ENCODE measurements at places on chromosomes 1 and 21.

GRCh38 chr1:247286134-247286670 is 30.3 kb downstream of the VN1R5 start:
- no peak for DNase-seq
- no peaks in the 10 kb centered on the region for H3K27me3 ChIP-seq

- no peak overlapping the region for H3K4me3 ChIP-seq
- no peaks in the 10 kb centered on the region for H3K36me3 ChIP-seq
- DNase-seq: no peak
- no peaks in the 10 kb centered on the region for H3K4me1 ChIP-seq
- no peaks in the 10 kb centered on the region for H3K27me3 ChIP-seq
Observed at GRCh38 chr1:58434181-58434580, 112.3 kb downstream of the OMA1 start.

GRCh38 chr1:167418391-167418790 is 99.9 kb downstream of the CD247 start:
- no peaks in the 10 kb centered on the region for H3K27me3 ChIP-seq
- H3K36me3 ChIP-seq: no peaks in the 10 kb centered on the region
- no peak overlapping the region for H3K27ac ChIP-seq
- H3K4me3 ChIP-seq: no peak overlapping the region
- H3K4me1 ChIP-seq: no peaks in the 10 kb centered on the region
- no peak for DNase-seq

DNA sequence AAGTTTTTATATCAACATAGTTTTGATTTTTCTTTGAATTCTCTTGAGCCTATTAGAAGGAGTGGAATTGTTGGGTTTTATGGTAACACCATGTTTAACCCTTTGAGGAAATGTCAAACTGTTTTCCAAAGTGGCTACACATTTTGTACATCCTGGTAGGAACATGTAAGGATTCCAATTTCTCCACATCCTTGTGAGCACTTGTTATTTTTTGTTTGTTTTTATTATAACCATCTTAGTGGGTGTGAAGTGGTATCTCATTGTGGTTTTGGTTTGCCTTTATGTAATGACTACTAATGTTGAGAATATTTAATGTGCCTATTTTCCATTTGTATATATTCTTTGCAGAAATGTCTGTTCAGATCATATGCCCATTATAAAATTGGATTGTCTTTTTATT is 120.5 kb downstream of the FGGY start:
- no peaks in the 10 kb centered on the region for H3K36me3 ChIP-seq
- no peak overlapping the region for H3K27ac ChIP-seq
- peaks cover 11% of the 10 kb centered on the region for H3K4me1 ChIP-seq
- DNase-seq: no peak
- no peaks in the 10 kb centered on the region for H3K27me3 ChIP-seq

DNA sequence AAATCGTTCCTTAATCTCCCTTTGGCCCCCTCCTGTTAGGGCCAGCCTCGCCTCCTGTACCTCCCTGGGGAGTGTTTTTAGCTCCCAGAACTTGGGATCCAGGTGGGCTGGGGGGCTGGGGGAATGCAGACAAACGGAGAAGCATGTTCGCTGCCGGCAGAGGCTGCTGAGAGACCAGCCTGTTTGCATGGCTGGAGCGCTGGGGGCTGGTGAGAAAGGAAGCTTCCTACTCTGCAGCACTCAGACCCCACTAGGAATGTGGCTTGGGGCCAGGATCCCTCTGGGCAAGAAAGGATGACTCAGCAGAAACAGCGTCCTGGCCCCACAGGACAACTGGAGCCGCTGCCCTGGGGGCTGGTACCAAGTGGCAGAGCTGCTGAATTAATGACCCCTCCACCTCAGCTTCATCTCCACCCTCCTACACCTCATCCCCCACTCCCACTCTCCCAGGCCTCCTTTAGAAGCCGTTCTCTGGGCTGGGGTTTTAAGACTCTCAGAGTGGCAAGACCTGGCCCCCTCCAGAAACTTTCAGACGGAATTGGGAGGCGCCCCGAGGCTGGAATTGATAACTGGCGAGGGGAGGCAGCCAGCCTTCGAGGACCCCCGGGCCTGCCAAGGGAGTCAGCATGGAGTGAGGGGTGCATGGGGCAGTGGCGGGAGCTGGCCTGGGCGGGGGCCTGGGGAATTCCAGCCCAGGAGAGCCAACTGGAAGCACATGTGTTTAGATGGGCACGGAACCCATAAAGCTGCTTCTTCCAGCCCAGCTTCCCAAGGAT is 28.5 kb upstream of the EPS8L3 start:
- H3K36me3 ChIP-seq: no peaks in the 10 kb centered on the region
- H3K4me3 ChIP-seq: no peak overlapping the region
- no peak overlapping the region for H3K27ac ChIP-seq
- peaks cover 30% of the 10 kb centered on the region for H3K4me1 ChIP-seq

GRCh38 chr1:191206513-191207207 is 729.0 kb upstream of the BRINP3 start:
- DNase-seq: no peak
- no peaks in the 10 kb centered on the region for H3K4me1 ChIP-seq
- no peak overlapping the region for H3K27ac ChIP-seq
- no peak overlapping the region for H3K4me3 ChIP-seq

GRCh38 chr1:188372821-188373220 is 1544.1 kb downstream of the PLA2G4A start:
- no peak overlapping the region for H3K4me3 ChIP-seq
- DNase-seq: no peak
- no peaks in the 10 kb centered on the region for H3K36me3 ChIP-seq
- peaks cover under 1% of the 10 kb centered on the region for H3K4me1 ChIP-seq
- no peak overlapping the region for H3K27ac ChIP-seq
- H3K27me3 ChIP-seq: no peaks in the 10 kb centered on the region

- no peak for DNase-seq
- no peaks in the 10 kb centered on the region for H3K4me1 ChIP-seq
- H3K4me3 ChIP-seq: no peak overlapping the region
Observed at GRCh38 chr1:218850367-218850766, 323.3 kb upstream of the LYPLAL1 start.

DNA sequence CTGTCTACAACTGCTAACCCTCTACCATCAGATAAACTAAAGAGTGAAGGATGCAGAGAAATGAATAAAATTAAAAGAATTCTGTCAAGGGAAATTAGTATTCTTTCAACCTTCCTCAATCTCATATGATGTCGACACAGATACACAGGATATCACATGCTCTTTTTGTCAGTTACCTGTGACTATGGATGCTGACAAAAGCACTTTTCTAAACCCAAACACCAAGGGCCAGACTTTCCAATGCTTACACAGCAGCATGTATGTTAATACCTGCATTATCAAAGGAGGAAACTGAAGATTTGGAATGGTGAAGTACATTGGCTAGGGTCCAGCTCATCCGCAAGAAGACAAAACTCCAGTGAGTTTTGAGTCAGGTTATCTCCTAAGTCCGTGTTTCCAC is 294.0 kb downstream of the SMYD3 start:
- H3K4me1 ChIP-seq: no peaks in the 10 kb centered on the region
- H3K36me3 ChIP-seq: no peaks in the 10 kb centered on the region
- no peak for DNase-seq
- no peak overlapping the region for H3K4me3 ChIP-seq
- no peaks in the 10 kb centered on the region for H3K27me3 ChIP-seq

DNA sequence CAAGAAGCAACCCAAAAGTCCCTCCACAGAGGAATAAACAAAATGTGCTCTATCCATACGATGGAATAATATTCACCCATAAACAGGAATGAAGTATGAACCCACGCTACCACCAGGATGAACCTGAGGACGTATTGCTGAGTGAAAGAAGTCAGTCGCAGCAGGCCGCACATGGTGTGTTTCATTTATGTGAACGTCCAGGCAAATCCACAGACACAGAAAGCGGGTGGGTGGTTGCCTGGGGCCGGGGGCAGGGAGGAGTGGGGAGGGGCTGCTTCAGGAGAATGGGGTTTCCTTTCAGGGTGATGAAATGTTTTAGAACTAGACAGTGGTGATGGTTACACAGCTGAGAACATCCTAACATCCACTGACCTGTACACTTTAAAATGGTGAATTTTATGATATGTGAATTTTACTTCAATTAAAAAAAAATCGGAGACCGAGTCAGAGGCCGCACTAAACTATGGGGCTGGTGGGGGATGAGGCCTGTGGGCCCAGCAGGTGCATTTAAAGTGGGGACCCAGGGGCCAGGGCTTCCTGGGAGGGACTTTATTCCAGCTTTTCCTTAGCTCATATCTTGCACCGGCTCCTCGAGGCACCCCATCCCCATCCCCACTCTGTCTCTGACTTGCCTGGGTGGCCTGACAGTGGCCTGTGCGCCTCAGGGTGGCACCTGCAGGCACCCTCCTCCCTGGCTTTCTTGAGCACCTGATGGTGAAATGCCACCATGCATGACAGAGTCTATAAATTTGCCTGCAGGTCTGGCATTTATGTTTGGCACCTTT is 392.6 kb upstream of the VAMP3 start:
- no peak overlapping the region for H3K27ac ChIP-seq
- H3K27me3 ChIP-seq: no peaks in the 10 kb centered on the region
- no peak overlapping the region for H3K4me3 ChIP-seq
- no peak for DNase-seq
- H3K4me1 ChIP-seq: no peaks in the 10 kb centered on the region

DNA sequence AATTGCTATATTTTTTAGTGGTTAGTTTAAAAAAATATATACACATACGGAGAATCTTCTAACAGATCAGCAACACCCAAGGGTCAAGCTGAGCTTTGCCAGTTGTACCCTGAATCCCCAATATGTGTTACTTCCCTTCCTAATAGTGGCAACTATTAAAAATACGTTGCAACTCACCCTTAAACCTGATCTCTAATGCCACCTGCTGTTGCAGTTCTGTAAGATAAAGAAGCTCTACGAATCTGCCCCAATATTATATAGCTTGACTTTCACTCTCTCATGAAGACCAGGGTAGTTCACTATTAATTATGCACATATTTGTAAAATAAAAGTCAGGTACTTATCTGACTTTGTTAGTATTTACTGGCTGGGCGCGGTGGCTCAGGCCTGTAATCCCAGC is 58.4 kb downstream of the ASH1L start:
- H3K36me3 ChIP-seq: no peaks in the 10 kb centered on the region
- no peaks in the 10 kb centered on the region for H3K27me3 ChIP-seq
- peaks cover 22% of the 10 kb centered on the region for H3K4me1 ChIP-seq

- no peaks in the 10 kb centered on the region for H3K4me1 ChIP-seq
- no peak overlapping the region for H3K4me3 ChIP-seq
- no peak overlapping the region for H3K27ac ChIP-seq
- no peaks in the 10 kb centered on the region for H3K27me3 ChIP-seq
Observed at GRCh38 chr21:35995522-35996088, 64.7 kb downstream of the SETD4 start.

DNA sequence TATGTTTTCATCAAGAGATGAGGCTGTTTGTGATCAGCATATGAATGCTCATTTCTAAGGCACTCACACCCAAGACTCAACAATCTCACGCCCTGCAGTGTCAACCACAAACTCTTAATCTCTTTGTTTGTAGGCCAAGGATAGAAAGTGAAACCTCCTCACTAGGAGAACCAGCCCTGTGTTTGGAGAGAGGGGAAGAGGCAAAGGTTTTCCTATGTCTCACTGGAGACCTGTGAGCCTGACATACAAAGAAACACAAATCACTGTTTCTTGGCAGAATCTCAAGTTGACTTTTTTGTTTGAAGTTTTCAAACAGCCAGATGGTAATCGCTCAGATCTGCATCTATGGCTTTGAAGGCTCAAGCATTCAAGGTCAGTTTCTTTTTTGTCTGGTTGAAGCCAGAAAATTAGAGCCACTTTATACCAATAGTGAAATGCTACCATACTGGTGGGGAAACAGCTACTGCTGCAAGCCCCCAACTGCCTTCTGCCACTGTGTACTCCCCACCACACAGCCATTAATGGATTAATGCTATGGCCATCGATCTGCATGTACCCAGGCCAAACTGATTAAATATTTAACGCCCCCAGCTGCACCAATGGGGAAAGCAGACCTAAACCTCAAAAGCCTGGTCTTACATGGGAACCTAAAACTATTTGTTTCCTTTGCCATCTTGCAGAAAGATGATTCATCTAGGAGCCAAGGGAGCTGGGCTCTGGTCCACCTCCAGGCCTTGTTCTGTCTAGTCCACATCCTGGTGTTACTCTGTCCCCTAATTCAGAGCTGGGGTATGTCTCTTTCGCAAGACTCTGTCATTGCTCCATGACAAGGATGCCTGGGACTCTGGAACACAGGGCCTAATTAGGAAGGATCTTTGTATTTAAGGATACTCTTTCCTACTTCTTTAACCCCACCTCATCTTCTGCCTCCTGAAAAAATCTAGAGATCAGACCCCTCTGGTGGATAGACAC is 16.3 kb downstream of the PDZK1 start:
- H3K27me3 ChIP-seq: no peaks in the 10 kb centered on the region
- H3K27ac ChIP-seq: no peak overlapping the region
- H3K4me1 ChIP-seq: no peaks in the 10 kb centered on the region
- no peak overlapping the region for H3K4me3 ChIP-seq

DNA sequence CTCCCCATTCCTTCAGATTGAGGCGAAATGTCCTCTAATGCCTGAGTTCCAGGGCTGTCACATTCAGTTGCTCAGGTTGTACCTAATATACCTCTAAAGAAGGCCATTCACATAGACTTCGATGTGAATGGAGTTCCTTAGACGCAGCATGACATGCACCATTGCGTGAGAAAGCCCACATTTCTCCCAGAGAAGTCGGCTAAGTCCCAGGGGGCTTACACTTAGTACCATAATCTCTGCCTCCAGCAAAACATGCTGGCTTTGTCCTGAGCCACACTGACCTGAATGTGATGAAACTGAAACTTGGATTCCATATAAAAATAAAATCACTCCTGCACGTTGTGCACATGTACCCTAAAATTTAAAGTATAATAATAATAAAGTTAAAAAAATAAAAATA is 23.2 kb upstream of the SLC2A1 start:
- no peak overlapping the region for H3K4me3 ChIP-seq
- no peak overlapping the region for H3K27ac ChIP-seq

DNA sequence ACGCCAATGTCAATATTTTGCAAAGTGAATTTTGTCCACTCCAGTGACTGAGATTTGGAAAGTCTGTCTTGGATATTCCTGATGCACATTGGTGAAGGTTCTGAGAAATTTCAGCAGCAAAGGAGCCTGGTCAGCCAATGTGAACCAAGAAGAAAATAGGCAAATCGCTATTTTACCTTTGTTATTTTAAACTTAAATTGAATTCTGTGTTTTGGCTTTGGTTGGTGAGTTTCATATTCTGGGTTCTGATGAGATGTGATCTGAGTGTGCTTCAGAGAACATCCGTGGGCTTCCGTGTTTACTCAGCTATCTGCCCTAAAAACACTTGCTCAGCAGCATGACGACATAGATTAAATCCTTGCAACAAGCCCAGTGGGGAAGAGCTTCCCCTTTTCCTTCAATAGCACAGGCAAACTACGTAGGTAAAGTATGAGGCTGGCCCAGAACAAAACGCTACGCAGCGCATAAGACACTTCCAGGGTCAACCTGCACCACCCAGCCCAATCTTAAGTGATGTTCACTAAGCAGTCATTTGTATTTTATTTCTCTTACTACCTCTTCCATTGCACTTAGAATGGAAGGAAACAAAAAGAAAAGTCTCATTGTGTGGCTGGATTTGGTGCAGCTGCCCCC is 176.4 kb upstream of the KAZN start:
- no peak overlapping the region for H3K4me3 ChIP-seq
- H3K27ac ChIP-seq: no peak overlapping the region
- H3K36me3 ChIP-seq: no peaks in the 10 kb centered on the region
- no peaks in the 10 kb centered on the region for H3K27me3 ChIP-seq

- H3K4me1 ChIP-seq: no peaks in the 10 kb centered on the region
- DNase-seq: no peak
- no peak overlapping the region for H3K27ac ChIP-seq
- H3K4me3 ChIP-seq: no peak overlapping the region
- H3K36me3 ChIP-seq: no peaks in the 10 kb centered on the region
Observed at GRCh38 chr21:46180079-46180722, 4.1 kb downstream of the SPATC1L start.

GRCh38 chr21:34702341-34703170 is 33.8 kb downstream of the CLIC6 start:
- no peak overlapping the region for H3K4me3 ChIP-seq
- H3K27ac ChIP-seq: no peak overlapping the region
- H3K36me3 ChIP-seq: no peaks in the 10 kb centered on the region
- DNase-seq: peak; percentile 45
